Nephron progenitor cell (in vitro differentiated cells): ENCODE measurements at places on chromosomes 13 and 19.

DNA sequence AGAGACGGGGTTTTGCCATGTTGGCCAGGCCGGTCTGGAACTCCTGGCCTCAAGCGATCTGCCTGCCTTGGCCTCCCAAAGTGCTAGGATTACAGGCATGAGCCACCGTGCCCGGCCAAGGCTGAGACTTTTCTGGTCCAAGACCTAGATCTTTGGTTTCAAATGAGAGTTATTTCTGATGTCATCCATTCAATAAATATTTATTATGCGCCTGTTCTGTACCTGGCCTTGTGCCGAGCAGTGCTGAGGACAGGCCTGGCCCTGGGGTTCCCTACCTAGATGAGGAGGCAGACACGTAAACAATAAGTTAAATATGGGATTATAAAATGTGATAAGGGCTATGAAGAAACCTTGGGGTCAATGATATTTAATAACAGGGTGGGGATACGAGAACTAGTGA is 4.5 kb downstream of the RELB start:
- no peak for DNase-seq

- DNase-seq, result no peak
Observed at GRCh38 chr13:59247171-59247570, 916.6 kb downstream of the DIAPH3 start.

GRCh38 chr13:52359534-52359933 is 46.4 kb downstream of the THSD1 start:
- DNase-seq, result no peak

GRCh38 chr19:39411081-39411831 is 1.2 kb upstream of the PLEKHG2 start:
- no peak for DNase-seq

GRCh38 chr13:105341256-105341655 is 1194.2 kb downstream of the EFNB2 start:
- DNase-seq, result no peak

GRCh38 chr19:28446511-28446910 is 766.4 kb downstream of the UQCRFS1 start:
- no peak for DNase-seq

DNA sequence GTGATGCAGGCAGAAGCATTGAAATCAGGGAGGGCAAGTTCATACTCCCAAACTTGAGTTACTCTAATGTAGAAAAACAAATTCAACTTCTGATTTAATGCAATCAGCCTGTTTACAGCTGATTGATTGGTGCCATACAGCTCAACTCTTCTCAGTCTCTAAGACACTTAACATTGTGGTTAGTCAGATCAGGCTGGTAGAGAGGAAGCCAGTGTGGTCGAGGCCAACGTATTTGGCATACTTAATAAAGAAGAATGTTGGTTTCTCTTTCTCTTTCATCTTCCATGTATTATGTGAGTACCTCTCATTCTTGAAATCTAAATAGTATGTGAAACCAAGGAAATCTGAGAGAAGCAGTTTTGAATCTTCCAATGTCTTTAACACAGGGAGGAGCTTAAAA is 255.0 kb upstream of the SLITRK1 start:
- DNase-seq, result no peak

DNA sequence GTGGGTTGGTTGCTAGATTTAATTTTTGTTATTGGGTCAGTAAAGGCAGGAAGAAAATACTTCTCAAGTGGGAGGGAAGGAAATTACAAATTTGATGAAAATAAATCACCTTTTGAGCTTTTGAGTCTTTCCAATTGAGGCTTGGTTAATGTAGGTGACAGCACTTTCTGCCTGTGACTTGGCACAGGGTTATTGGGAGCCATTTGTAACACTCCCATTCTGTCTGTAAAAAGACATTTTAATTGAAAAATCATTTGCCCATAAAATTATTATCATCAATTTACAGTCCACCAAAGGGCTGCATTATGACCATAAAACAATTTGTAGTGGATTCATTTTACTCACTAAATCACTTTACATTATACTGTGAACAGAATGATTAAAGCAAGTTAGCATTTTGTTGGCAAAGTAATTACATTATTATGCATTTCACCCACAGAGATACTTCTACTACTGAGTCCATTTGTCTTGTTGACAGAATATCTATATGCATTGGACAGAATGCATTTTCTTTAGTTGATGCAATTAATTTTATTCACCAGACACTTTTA is 974.6 kb downstream of the UQCRFS1 start:
- DNase-seq, result no peak

DNA sequence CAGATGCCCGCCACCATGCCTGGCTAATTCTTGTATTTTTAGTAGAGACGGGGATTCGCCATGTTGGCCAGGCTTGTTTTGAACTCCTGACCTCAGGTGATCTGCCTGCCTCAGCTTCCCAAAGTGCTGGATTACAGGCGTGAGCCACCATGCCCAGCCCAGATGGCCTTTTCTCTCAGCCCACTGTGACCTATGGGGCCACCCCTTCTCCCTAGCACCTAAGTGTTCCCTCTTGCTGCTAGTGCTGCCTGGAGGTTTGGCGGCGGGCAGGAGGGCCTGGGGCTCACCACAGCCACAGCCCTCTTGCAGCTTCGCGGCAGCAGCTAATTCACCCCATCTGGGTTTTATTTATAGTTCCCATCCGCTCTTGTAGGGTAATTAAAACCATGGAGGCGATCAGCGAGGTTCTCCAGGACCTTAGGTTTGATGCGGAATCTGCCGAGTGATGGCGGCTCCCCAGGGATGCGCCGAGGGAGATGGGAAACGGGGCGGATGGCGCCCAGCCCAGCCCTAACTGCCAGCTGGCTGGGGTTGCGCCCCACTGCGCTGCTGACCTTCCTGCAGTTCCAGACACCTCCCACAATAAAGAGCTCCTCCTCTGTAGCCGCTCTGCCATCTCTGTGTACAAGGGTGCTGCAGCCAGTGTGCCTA is 3.3 kb downstream of the REX1BD start:
- no peak for DNase-seq

- no peak for DNase-seq
Observed at GRCh38 chr13:53642306-53642705, 613.7 kb downstream of the OLFM4 start.

DNA sequence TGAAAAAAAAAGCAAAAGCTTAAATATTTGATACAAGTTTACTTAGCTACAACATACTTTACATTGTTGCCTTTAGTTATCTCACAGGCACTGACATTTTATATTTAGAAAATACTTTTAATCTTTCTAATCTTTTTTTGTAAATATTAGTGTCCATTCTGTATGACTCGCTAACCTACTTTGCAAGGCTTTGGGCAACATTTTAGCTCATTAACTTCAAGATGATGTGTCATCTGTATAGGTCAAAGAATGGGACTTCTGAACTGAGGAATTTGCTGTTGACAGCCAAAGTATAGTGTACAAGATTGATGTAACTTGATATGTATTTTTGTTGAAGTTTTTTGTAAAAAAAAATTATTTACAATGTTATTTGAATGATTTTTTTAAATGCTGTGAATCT is 2.7 kb upstream of the C1QTNF9 start:
- no peak for DNase-seq

- DNase-seq, result no peak
Observed at GRCh38 chr13:66950666-66951065, 279.5 kb downstream of the PCDH9 start.

DNA sequence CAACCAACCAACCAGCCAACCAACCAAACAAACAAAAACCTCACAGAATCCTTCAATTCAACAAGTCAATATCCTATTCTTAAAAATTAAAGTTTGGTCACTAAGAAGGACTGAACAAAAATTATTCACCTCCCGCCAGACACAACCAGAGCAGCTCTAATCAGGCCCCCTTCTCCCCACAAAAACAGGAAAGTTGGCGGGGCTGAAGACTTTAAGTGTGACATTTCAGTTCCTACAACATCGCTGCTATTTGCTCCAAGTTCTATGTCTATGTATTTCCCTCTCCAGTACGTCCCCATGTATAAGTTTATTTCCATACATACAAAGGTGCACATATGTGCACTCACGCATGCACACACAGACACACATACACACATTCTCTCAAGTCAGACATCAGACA is 32.8 kb upstream of the STK24 start:
- no peak for DNase-seq

- DNase-seq, result no peak
Observed at GRCh38 chr13:92967923-92968322, 258.7 kb upstream of the GPC6 start.

DNA sequence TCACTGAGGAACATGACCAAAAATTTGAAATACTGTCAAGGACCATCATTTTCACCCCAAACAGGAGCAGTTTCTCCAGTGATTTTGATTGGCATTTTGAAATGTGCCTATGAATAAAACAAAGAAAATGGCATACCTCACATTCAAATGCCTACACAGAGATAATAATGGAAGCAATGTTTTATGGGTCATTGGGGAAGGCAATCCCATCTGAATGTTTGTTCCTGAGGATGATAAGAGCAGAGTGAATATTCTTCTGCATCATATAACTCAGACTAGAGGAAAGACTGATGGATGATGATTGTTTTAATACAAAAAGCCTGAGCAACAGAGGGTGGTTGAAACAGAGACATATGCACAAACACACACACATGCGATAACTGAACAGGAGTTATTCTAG is 2749.9 kb downstream of the PCDH9 start:
- no peak for DNase-seq

- DNase-seq, result no peak
Observed at GRCh38 chr13:49694446-49694845, 3.2 kb upstream of the EBPL start.

DNA sequence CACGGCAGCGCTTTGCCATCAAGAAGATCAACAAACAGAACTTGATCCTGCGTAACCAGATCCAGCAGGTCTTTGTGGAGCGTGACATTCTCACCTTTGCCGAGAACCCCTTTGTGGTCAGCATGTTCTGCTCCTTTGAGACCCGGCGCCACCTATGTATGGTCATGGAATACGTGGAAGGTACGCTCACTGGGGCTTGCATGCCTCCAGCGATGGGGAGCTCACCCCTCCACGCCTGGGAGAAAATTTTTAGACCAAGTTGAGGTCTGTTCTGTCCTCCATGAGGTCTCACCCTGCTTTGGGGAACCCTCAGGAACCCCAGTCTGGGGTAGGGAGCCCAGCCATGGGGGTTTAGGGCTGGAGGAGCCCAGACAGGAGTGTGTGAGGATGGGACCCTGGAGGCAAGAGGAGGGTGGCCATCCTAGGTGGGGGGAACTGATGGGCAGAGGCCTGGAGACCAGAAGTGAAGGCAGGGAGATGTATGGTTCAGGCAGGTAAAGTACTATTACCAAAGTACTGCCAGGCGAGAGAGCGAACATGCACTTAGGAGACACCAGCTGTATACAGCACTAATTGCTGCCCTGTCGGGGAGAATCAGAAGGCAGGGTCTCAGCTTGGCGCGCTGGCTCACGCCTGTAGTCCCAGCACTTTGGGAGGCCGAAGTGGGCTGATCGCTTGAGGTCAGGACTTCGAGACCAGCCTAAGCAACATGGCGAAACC is 22.3 kb upstream of the PIK3R2 start:
- DNase-seq, result no peak
